ENCODE measurements at places on chromosomes 12 and 14. TPM values are rescaled to one million over a fixed set of nuclear protein-coding genes. Genes with fewer than 3 reads are reported as not detected.

GRCh38 chr12:26643532-26644315, 189.3 kb downstream of the ITPR2 start:
- no peak for DNase-seq

- DNase-seq = no peak
These were observed 60.5 kb upstream of the LRIG3 start for GRCh38 chr12:58980768-58981167.

GRCh38 chr12:106171117-106171750, 32.5 kb upstream of the NUAK1 start:
- DNase-seq = no peak

GRCh38 chr12:105409279-105409678, 78.8 kb downstream of the C12orf75 start:
- DNase-seq = no peak

- DNase-seq = no peak
These were observed 13.1 kb downstream of the BATF start for GRCh38 chr14:75535164-75535898.

The CELA1 gene
- total RNA-seq = not detected

The RNU4-1 gene
- total RNA-seq = 1,438 TPM

Data from left ventricle myocardium superior (tissue), 1 donor.